ENCODE measurements at places on chromosomes 3 and 15.

GRCh38 chr15:65791335-65792137, 557 bp downstream of the DENND4A start:
- DNase-seq: no peak

GRCh38 chr3:158091531-158091930, 14.7 kb downstream of the SHOX2 start:
- DNase-seq: peak; percentile 23

DNA sequence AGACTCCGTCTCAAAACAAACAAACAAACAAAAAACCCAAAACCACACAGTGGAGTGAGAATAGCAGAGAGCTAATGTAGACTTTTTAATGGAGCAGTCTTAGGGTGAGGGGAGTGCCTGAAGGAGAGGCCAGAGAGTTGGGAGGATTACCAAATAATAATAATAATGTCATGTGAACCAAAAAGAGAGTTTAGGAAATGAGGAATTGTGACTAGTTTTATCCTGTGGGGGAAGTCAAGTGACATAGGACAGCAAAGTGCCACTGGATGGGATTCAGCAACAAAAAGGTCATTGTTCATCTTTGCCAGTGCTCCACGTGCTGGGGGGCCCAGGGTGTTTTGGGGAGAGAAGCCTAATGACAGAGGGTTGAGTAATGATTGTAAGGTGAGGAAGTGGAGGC, 12.9 kb downstream of the GPR87 start:
- DNase-seq: no peak

GRCh38 chr3:138943724-138944653, 2.9 kb downstream of the FOXL2 start:
- DNase-seq: no peak

GRCh38 chr3:42183991-42184632, 81.9 kb downstream of the CCK start:
- no peak for DNase-seq

GRCh38 chr3:129121792-129122411, at the start of gene RAB43:
Gene RAB43, minus strand, starts transcription at chr3:129121804. Its CDS starts 315 bp downstream, at chr3:129121489.
- DNase-seq: peak; percentile 89

GRCh38 chr3:161081633-161082032, 23.5 kb downstream of the B3GALNT1 start:
- no peak for DNase-seq

- DNase-seq: no peak
These were observed 530.6 kb upstream of the RGMA start for GRCh38 chr15:93619597-93619996.

DNA sequence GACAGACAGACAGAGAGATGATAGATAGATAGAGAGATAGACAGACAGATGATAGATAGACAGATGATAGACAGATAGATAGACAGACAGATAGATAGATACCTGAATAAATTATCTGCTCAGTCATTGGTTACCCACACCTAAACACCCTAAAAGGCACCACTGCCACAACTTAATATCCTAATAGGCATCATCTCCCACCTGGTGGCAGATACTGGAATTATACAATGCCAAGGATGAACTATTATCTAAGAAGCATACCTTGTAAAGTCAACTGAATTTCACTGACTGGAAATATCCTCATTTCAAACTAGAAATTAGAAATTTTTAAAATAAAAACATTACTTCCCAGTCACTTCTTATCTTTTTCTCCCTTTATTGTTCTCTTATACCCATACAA, 19.4 kb upstream of the ATP8B4 start:
- DNase-seq: no peak

- DNase-seq: no peak
These were observed 19.8 kb upstream of the SOX2 start for GRCh38 chr3:181691901-181692300.

GRCh38 chr3:182622241-182622545, 171.1 kb upstream of the ATP11B start:
- no peak for DNase-seq

- DNase-seq: peak; percentile 30
These were observed 42.6 kb downstream of the PPCDC start for GRCh38 chr15:75065851-75066509.

DNA sequence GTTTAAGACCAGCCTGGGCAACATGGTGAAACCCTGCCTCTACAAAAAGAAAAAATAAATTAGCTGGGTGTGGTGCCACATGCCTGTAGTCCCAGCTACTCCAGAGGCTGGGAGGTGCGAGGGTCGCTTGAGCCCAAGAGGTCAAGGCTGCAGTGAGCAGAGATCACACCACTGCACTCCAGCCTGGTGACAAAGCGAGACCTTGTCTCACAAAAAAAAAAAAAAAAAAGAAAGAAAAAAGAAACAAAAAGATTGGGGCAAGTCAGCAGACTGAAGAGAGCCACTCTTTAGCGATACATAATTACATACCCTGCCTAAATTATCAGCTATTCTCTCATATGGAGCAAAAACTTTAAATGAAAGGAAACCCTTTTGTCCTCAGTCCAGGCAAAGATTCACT, 53.6 kb upstream of the MAP3K13 start:
- DNase-seq: no peak

DNA sequence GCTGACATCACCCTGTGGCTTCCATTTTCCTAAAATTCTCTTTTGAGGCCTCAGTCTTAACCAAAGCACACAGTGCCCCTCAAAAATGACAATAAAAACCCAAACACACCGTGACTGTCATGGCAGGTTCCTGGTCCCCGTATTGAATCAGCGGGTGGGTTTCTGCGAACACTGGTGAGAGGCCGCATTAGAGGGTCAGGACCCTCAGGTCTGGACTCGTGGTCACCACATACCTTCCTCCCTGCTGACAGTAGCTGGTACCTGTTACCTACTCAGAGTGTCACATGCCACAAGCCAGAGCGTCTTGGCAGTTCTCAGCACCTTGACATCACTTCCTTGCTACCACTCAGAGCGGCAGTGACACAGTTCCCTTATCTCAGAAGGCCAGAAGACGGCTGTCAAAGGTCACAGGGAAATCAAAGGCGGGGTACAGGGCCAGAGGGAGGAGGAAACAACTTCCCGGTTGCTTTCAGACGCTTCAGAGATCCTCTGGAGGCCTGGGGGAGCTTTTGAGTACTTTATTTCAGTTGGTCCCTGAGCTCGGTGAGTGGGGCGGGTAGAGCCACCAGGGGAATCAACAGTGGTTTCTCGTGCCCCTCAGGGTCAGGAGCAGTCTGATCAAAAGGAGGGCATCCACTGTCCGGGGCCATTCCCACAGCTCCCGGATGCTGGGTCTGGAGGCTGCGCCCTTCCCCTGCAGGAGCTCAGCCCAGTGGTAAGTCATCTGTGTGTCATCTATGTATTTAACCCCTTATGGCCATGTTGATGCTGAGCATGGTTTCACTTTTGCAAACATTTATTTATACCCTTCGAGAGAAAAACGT, at the start of the genes CCR5AS and CCRL2:
TSS of gene CCR5AS (minus strand) at position 279 of the 824 bp plus-strand sequence.
TSS of gene CCRL2 (plus strand) at position 472 of the 824 bp plus-strand sequence. CDS start 821 bp downstream, outside the sequence.
- DNase-seq: peak; percentile 36

- peak; percentile 81 for DNase-seq
These were observed 25.6 kb upstream of the MAP3K13 start for GRCh38 chr3:185337231-185337816.

DNA sequence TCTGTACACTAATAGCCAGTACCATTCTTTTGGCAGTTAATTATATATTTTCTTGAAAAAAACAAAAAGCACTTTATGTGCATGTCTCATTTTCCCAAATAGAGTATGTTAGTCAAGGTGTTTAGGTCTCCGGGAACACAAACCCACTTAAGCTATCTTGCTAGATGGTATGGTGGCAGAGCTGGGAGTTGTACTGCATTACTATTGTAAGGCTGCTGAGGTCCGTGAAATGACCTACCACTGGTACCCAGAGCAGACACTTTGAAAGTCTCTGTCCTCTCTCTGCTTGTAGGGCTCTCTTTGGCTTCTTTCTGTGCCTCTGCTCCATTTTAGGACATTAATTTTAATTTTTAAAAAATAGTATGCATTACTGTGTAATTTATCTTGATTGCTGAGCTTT, 8.8 kb downstream of the TMOD3 start:
- no peak for DNase-seq

DNA sequence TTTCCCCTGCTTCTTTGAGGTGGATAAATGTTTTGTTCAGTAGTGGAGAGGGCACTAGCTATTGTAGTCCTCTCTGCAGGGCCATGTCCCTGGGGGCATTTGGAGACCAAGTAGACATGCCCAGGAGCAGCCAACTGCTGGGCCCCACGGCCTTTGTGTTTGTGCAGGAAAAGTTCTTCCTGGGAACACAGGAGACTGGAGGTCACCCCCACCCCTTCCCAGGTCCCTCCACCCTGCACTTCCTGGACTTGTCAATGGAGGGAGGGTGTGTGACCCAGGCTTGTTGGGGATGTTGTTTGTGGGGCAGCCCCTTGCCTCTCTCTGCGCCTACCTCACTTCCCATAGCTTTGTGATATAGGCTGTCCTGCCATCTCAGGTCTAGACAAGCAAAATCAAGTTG, 317.0 kb upstream of the LRRFIP2 start:
- no peak for DNase-seq

- no peak for DNase-seq
These were observed 26.2 kb downstream of the ANAPC13 start for GRCh38 chr3:134459562-134459961.

- DNase-seq: peak; percentile 47
These were observed 2.1 kb downstream of the CD47 start for GRCh38 chr3:108088697-108089096.

DNA sequence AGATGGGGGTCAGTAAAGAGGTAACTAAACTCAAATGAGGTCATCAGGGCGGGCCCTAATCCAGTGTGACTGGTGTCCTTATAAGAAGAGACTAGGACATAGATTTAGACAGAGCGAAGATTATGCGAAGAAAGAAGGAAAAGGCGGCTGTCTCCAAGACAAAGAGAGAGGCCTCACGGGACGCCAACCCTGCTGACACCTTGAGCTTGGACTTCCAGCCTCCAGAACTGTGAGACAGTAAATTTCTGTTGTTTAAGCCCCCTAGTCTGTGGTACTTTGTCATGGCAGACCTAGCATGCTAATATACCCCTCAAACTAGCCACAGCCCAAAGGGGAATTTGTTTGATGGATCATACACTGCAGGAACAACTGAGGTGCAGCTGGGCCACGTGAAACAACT, 183.0 kb downstream of the ABHD5 start:
- DNase-seq: no peak

DNA sequence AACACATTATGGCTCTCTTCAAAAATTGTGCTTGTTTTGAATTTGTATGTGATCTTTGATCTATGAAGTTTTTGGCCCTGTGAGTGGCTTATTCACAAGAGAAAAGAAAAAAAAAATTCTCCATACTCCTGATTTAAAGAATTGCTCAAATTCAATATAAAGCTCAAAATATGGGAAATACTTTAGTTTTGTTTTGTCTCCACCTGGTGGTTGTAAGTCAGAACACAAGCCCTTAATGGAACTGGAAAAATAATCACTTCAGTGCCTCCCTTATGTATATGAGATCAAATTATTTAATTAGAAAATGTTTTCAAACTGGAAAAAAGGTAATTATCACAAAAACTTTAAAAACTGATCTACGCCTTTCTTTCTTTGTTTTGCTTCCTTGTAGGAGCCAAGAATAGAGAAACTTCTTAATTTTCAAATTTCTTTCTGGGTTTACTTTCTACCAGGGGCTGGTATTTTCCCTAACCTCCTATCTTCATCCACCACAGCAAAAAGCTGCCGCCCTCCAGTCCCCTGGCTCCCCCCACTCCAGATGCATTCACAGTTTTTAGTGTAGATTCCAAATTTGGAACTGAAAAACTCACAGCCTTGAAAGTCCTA, 50.6 kb downstream of the SERP1 start:
- DNase-seq: peak; percentile 66

DNA sequence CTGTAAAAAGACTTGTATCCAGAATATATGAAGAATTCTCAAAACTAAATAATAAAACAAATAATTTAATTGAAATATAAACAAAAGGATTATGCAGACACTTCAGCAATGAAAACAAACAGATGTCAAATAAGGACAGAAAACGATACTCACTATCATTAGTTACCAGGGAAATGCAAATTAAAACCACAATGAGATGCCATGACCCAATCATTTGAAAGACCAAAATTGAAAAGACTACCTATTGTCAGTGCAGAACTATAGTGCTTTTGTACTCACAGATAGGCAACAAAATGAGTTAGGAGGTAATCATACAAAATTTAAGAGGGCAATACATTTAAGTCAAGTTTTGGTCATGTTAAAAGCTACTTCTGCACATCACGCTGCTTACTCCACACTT, 31.6 kb upstream of the OR5K4 start:
- DNase-seq: no peak

DNA sequence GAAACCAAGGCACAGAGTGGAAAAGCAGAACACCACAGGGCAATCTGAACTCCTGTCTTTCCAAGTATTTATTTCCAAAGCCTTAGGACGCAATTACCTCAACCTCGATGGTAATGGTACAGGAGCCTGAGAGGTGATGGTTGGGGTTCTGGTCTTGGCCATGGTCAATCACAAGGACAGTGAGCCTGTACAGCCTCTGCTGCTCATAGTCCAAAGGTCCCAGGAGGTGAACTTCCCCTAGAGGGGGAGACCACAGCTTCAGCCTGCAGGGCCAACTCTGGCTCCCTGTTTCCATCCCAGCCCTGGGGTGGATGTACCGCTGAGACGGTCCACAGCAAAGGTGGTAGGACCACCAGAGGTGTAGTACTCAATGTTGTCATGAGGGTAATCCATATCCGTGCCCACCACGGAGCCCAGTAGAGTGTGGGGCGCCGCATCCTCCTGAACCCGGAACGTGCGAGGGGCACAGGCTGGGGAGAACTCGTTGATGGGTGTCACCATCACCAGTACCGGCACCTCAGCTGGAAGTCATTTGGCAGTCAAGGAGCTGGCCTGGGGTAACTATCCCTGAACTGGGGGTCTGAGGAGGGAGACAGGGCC, 6.1 kb downstream of the CDHR4 start:
- DNase-seq: no peak

DNA sequence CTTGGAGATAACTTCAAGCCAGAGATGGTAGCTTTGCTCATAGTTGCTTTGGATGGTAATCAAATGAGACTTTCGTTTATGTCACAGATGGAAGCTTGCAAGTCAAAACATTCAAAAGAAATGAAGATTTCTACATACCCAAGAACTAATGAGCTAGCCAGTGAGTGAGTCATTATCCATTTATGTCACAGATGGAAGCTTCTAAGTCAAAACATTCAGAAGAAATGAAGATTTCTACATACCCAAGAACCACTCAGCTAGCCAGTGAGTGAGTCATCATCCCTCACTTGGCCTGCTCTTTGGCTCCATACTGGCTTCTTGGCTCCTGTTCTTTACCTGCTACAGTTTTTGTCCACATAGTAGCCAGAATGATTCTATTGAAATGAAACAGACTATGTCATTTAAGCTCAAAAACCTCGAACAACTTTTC, 559.8 kb upstream of the CBLB start:
- DNase-seq: peak; percentile 99

All from kidney tubule cell (primary cell).